ENCODE measurements at places on chromosomes 12 and 14.
A peak's percentile ranks its signal among the peaks of the same experiment; 100 is the strongest.

DNA sequence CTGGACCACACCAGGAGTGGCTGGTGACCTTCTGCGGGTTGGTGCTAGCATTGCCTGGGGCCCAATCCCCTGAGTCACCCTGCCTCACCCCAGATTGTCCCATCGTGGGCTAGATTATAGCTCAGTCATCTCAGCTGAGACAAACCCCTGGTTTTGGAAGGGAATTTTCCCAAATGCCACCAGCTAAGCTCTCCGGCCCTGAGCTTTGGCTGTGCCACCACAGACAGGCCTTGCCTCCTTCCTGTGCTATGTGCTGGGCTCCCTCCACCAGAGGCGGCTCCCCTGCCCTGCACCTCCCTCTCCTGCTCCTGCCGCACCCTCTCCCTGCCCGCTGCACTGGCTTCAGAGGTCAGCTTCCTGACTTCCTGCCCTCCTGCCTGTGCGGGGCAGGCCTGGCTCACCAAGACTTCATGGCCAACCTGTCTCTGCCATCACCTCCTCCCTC lies 196.3 kb downstream of the TSPAN9 start:
- no peak for DNase-seq

- no peak for DNase-seq
Observed at GRCh38 chr14:93725993-93726392, 62.3 kb downstream of the PRIMA1 start.

- DNase-seq: no peak
Observed at GRCh38 chr12:100741084-100741711, 53.4 kb upstream of the ANO4 start.

GRCh38 chr12:130977046-130977742 lies 23.5 kb downstream of the ADGRD1 start:
- no peak for DNase-seq

DNA sequence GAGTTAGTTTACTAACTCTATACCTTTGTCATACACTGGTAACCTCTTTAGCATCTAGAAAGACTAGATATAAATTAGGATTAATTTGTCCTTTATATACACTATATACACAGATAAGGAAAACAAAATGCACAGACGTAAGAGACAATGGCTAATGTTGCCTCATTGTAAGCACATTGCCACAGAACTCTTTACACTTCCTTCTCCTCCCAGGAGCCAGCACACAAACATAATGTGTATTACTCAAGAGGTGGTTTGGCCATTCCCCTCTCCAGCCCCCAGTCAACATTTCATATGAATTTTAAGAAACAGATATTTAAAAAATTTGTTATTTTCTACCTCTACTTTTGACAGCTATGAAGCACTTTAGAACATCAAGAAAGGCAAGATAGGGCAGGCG lies 131.4 kb upstream of the OR4E1 start:
- DNase-seq: no peak

GRCh38 chr12:75488553-75488952 lies 8.0 kb downstream of the GLIPR1 start:
- DNase-seq: no peak

- DNase-seq: no peak
Observed at GRCh38 chr14:20522332-20522731, 17.0 kb downstream of the RNASE10 start.

DNA sequence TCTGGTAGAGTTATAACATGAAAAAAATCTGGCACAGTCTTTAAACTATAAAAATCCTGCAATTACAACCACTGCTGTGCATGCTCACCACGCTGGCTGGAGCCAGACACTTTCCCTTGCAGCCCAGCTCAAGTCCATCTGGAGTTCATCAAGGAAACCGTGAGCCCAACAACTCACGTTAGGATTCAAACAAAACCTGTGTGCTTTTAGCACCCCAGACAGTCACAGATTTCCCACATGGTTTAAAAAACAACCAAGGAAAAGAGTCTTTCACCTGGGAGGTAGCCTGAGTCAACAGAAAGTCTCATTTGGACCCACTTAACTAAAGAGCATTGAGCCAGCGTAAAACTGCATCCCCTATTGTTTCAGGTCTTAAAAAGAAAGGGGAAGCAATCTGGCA lies 4.7 kb downstream of the LRIG3 start:
- DNase-seq: no peak

- no peak for DNase-seq
Observed at GRCh38 chr12:52542157-52542556, 10.8 kb downstream of the KRT71 start.

DNA sequence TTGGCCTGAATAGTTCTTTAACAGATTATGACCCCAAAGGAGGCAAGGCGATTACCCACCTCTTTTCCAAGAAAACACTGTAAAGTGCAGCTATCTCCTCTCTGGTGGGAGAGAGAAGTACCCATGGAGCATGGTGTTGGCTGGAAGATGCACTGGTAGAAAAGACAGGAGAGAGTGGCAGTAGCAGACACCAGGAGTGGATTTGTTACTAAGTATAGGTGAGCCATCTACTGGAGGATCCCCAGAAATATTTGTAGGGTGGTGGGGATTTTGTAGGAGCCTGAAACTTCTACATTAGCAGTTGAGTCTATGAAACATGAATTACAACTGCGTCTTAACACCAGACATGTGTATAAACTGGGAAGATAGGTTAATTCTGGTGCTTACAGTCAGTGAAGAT lies 148.0 kb downstream of the SLC38A4 start:
- DNase-seq: no peak

GRCh38 chr12:132390287-132391076 lies 61.1 kb upstream of the GALNT9 start:
- DNase-seq: no peak

DNA sequence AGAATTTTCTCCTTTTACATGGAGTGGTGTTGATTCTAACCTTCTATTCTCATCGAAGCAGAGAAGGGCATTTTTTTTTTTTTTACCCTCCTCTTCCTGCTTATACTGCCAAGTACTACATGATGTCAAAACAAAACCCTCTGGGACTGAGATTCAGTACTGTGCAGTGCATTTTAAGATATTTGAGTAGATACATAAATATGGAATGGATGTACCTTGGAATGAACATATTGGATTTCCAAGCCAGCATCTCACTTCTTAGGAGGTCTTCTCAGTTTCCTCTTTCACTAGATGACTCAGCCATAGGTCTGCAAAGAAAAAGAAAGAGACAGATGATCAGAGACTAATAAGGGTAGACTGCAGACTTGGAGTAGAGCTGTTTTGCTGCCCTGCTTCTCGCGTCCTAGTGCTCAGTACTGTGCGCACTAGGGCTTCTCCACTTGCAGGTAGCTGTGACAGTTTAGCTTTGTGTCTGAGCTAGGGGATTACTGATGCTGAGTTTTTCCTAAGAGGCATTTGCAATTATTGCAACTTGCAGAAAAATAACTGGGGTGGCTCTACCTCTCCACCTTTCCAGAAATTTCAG lies 20.4 kb downstream of the TPH2 start:
- DNase-seq: no peak

- DNase-seq: no peak
Observed at GRCh38 chr12:104577581-104577981, 120.8 kb downstream of the CHST11 start.

DNA sequence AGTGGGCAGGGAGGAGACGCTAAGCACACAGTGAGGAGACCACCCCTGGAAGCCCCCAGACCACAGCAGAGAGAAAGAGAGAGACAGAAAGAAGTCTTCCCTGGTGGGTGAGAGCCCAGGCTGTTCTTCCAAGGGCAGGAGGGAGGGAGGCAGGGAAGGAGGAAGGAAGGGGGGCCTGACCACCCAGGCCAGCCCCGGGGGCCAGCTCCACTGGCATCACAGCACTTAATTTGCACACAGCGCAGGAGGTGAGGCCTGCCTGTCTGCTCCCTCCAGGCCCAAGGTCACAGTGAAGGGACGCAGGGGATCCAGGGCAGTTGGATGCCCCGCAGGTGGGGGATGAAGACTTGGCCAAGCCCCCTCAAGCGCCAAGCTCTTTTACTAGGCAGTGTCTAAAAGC lies 141.9 kb upstream of the C14orf180 start:
- DNase-seq: no peak

DNA sequence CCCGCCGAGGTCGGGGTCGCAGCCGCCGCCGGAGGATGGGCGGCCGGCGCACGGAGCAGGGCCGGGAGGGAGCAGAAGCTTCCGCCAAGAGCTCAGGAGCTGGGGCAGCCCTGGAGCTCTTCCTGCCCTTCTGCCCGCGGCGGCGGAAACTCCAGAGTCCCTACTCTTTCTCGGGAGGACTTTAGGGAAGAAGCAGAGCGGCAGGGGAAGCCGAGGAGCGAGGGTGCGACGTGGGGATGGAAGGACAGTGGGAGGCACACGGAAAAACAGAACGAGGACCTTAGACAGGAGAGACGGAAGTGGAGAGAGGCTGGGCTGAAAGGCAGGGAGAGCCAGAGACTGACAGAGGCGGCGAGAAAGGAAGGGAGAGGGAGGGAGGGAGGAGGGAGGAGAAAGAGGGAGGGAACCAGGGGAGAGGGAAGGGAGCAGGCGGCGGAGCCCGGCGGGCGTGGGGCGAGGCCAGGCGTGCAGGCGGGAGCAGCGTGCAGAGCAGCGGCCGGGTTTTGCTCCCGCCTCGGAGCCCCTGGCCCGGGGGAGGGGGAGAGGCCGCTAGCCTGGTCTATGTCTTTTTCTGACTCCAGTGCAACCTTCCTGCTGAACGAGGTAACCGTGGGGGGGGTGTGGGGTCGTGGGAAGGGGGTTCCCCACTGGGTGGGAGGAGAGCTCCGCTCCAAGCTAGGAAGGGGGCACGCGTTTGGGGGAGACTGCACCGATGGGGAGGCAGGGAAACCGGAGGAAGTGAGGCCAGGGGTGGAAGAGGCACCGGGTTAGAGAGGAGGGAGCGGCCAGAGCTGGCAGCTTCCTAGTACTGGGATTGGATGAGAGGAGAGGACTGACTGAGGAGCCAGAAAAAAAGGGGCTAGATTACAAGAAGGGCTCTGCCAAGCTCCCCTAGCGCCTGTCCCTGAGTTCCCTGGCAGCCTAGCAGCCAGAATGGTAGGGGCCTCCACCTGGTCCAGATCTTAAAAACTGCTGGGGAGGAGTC lies 2.9 kb upstream of the CACNB3 start:
- peak; percentile 68 for DNase-seq

DNA sequence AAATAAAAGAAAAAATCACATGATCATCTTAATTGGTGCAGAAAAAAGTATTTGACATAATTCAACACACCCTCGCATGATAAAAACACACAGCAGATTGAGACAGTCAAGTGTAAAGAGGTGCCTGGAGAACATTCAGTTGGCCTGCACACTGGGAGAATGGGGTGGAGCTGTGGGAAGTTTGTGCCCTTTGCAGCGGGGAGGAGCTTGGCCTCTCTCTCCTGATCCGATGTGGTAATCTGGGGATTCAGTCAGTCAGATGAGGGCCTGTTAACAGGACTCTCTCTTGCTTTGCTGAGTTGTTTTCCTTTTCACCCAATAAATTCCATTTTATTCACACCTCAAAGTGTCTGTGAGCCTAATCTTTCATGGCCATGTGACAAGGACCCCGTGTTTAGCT lies 5.9 kb downstream of the SERPINA6 start:
- DNase-seq: no peak

- DNase-seq: peak; percentile 59
Observed at GRCh38 chr12:56151672-56152131, 685 bp upstream of the MYL6B start.

GRCh38 chr14:55271572-55272298 lies 514 bp downstream of the FBXO34 start:
- peak; percentile 86 for DNase-seq

- DNase-seq: no peak
Observed at GRCh38 chr12:124021007-124021406, 48.0 kb downstream of the ZNF664 start.

DNA sequence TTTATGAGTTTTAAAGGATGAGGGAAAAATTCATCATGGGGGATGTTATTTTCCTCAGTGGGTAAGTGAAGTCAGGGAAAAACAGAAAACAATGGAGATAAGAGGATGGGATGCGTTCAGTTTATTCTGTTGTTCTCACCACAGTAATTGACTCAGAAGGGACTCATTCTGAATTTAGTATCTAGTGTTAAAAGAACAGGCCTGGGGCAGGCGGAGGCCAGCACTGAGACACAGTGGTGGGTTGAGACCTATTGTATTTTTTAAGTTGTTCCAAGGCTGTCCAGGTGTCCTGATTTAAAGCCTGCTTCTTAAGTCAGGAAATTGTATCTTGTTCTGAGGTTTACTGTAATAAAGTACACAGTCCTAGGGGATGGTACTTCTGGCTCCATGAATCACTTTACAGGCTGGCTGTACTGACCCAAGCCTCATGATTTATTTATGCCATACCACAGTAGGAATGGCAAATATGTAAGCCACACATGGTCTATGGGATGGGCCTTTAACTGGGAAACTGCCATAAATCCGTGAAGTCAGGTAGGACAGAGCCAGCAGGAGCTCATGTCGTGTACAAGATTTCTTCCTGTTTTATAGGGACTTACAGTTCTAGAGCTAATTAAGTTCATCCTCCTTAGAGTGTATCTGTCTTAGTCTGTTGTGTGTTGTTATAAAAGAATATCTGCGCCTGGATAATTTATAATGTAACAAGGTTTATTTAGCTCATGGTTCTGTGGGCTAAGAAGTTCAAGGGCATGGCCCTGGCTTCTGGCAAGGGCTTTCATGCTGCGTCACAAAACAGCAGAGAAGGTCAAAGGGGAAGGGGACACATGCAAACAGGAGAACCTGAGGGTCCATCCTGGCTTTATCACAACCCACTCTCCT lies 244.1 kb downstream of the FBXL14 start:
- no peak for DNase-seq

GRCh38 chr14:105260959-105261358 lies 12.6 kb downstream of the BTBD6 start:
- DNase-seq: no peak

DNA sequence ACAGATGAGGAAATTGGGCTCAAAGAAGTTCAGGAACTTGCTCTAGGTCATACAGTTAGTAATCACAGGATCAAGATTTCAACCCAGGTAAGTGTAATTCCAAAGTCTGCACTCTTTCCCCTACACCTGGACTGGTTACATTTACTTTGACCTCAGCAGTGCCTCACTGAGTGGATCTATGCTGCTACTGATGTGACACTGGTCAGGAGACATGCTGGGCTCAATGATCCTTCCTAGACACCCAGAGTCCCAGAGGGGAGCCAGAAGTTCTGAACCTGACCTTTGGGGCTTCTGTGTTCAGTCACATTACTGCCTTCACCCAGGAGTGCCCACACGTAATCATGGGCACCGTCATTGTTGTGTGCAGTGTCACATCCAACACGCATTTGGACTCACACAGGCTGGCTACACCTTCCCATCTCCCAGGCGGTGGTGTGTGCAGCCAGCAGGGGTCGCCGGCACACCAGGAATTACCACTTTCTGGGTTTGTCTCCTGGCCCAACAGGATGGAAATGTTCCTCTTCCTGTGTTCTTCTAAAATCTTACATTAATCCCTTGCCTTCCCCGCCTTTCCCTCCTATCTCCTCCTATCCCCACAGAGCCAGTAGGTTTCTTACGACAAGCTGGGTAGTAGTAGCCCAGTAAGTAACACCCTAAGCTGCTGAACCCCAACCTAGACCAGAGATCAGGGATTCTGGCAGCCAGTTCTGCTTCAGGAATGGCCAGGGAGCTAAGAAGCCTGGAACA lies 25.6 kb downstream of the CALCOCO1 start:
- peak; percentile 80 for DNase-seq

GRCh38 chr14:50985859-50986331 lies 41.6 kb upstream of the PYGL start:
- DNase-seq: no peak

Data from GM20000 (cell line).